ENCODE measurements at places on chromosomes 2 and 18.

- no peak for DNase-seq
Observed at GRCh38 chr2:176483901-176484568, 214.8 kb downstream of the MTX2 start.

- no peak for DNase-seq
Observed at GRCh38 chr2:240565333-240566202, 2.7 kb upstream of the RNPEPL1 start.

- DNase-seq = no peak
Observed at GRCh38 chr2:134320930-134321329, 67.1 kb downstream of the MGAT5 start.

- no peak for DNase-seq
Observed at GRCh38 chr2:6972067-6972710, 55.0 kb downstream of the RNF144A start.

GRCh38 chr2:227466887-227467600 is 4.9 kb upstream of the AGFG1 start:
- DNase-seq = no peak

DNA sequence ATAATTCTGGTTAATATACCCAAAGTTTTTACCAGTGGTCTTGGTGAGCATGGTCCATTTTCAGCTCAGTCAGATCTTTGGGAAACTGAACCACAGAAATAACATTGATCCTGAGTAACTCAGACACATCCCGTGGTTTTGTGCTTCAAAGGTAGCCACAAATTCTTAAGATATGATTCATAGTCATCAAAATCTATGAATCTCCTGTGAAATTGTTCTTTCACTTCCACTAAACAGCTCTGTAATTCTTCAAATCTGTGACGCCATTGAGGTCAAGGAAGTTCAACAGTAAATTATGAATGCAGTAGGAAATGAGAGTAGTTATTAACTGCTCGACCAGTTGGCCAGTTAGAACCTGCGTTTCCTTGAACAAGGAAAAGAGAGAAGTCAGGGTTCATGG is 147.3 kb downstream of the IRS1 start:
- no peak for DNase-seq

DNA sequence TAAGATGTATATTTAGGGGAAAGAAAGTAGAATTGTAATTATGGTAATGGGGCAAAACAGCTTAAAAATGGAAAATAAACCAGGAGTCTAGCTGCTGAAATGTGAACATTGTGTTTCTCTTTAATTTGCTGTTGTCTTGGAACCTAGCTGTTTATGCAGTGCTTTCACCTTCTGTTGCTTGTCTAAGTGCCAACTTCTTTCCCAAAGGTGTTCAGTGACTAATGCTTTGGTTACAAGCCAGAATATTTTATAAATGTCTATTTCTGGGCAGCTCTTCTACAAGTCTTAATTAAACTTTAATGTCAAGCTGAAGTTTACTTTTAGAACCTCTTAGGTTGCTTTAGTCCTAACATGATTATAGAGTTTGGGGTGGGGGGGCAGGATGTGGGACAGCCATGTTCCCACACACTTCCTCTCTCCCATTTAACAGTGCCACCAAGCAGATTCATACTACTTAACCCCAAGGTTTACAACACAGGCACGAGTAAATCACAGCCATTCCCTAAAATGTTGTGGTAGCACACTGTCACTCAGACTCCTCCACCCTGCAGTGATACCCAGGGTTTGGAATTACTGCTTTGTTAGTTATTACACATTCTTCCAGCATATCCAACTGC is 60.6 kb downstream of the ITGA4 start:
- DNase-seq = peak; percentile 59

DNA sequence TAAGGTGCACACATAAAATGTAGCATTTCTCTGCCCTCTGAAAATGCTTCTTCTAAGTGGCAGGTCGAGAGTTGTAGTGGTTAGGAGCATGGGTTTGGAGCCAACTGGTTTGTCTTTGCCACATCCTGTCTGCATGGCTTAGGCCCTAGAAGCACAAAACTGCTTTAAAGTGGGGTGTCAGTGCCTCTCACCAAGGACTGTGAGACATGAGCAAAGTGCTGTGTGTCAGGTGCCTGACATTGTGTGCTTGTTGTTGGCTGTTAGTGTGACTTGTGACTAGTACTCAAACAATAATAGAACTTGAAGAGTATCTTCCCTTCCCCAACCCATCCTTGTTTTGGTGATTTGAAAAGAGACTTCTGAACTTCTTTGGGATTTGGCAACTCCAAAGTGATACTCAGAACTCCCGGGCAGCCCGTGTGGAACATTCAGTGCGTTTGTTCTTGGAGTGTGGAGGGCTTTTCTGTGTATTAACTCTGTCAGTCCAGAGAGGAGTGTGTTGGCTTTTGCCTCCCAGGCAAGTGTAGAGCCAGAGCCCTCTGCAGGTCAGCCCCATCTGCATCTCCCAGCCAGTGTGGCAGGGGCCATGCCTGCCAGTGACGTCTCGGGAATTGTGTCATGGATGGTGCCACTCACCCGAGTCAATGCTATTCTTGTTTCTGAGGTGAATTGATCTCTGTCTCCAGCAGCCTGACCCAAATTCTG is 5.0 kb downstream of the MGAT5 start:
- no peak for DNase-seq

GRCh38 chr2:3659447-3660432 is 1.7 kb downstream of the ALLC start:
- no peak for DNase-seq
